ENCODE measurements at places on chromosomes 12 and 14. TPM values are rescaled to one million over a fixed set of nuclear protein-coding genes. Genes with fewer than 3 reads are reported as not detected.
A peak's percentile ranks its signal among the peaks of the same experiment; 100 is the strongest.

Gene RD3L
- not detected for polyA plus RNA-seq

Gene DICER1
- 4.7 TPM for polyA plus RNA-seq

Gene CCDC38
- not detected for polyA plus RNA-seq

DNA sequence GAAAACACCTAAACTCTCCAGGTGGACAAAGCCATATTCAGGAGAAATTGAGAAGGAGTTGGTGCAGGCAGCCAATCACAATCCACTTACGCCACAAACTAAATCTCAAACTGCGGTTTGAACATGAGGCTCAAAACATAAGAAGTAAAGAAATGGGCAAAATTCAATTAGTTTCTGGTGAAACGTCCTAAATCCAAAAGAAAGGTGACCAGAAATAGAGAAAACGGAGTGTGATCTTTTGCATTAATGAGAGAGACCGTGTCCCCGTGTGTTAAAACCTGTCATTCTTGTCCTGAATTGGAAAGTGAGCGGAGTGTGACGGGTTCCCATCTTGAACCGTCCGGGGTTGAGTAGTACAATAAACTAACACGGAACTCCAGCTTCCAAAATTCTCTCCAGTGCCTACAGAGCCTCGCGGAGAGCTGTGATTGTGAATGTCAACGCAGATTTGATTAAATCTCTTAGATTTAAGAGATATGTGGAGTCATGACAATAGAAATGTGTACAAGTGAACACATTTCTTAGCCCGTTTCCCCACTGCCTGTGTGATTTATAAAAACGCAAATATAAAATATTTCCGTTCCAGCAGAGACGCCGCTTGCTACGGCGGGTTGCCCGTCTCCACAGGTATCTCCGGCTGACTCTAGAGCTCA, 595 bp upstream of the METAP2 start:
- H3K36me3 ChIP-seq: peaks cover 16% of the 10 kb centered on the region
- H3K4me1 ChIP-seq: no peaks in the 10 kb centered on the region
- peak; percentile 45 for DNase-seq

- H3K4me1 ChIP-seq: peaks cover 8% of the 10 kb centered on the region
- H3K27ac ChIP-seq: no peak overlapping the region
- no peaks in the 10 kb centered on the region for H3K27me3 ChIP-seq
- DNase-seq: no peak
- H3K36me3 ChIP-seq: no peaks in the 10 kb centered on the region
Observed at GRCh38 chr12:108625228-108625627, 8.5 kb downstream of the SELPLG start.

DNA sequence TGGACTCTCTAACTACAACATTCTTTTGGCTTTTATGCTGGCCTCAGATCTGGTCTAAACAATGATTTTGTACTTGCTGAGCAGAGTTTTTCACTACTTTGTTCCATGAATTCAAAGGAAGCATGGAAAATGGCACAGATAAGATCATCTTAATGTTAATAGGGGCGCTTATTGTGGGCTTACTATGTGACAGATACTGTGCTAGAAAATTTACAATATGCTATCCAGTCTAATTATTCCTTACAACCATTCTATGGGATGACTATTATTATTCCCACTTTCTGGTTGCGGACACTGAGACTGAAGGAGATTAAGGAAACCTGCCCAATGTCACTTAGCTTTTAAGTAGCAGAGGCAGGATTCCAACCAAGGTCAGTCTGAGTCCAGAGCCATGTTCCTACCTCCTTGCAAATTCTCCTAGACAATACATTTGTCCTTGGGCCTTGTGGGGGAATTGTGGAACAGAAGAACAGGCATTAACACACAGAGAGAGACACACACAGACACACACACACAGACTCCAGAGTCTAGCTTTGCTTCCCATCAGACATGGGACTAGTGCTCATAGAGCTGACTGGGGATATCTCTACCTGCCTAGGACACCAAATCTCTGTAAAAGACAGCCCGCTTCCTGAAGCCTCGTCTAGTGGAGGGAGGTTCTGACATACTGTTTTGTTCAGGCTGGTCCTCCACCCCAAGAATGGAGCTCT, 107.7 kb downstream of the SLC38A1 start:
- H3K27ac ChIP-seq: peak overlapping the region; percentile 78
- no peaks in the 10 kb centered on the region for H3K36me3 ChIP-seq
- no peak for DNase-seq
- no peak overlapping the region for H3K4me3 ChIP-seq

- peaks cover 19% of the 10 kb centered on the region for H3K36me3 ChIP-seq
- no peaks in the 10 kb centered on the region for H3K27me3 ChIP-seq
- peak overlapping the region; percentile 94 for H3K27ac ChIP-seq
- H3K4me1 ChIP-seq: peaks cover 16% of the 10 kb centered on the region
Observed at GRCh38 chr12:46374310-46374709, 1.7 kb upstream of the SLC38A2 start.

DNA sequence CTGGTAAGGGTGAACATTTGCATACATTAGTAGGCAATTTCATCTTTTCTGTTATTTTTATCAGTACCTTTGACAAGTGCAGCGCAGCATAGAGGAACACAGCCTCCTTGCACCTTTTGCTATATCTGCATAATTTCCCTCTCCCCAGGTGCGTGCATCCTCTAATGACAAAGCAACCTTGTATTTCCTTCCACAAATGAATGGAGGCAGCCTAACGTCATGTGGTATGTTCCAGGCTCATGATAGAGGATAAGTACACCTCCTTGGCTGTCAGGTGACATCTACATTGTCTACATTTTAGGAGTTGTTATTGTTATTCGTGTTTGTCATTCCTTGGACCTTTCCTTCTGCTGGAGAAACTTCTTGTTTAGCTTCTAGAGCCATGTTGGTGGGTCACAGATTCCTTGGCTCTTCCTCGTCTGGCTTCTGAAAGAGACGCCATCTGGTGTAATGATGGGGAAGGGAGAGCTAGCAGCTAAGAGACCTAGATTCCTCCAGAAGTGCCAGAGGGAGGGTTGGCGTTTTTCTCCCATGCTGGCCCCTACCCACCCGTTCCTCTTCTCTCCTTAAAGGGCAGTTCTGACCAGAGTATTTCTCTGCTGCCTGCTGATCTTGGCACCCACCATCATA, 37.0 kb downstream of the EVL start:
- peak overlapping the region; percentile 96 for H3K27ac ChIP-seq
- no peaks in the 10 kb centered on the region for H3K36me3 ChIP-seq
- no peaks in the 10 kb centered on the region for H3K27me3 ChIP-seq
- no peak overlapping the region for H3K4me3 ChIP-seq

- H3K4me3 ChIP-seq: peak overlapping the region; percentile 63
- DNase-seq: peak; percentile 85
- H3K4me1 ChIP-seq: peaks cover 30% of the 10 kb centered on the region
- H3K36me3 ChIP-seq: no peaks in the 10 kb centered on the region
- H3K27ac ChIP-seq: no peak overlapping the region
- no peaks in the 10 kb centered on the region for H3K27me3 ChIP-seq
Observed at GRCh38 chr14:22852940-22853767, 16.8 kb downstream of the MMP14 start.
